ENCODE measurements at places on chromosomes 2 and 18.

DNA sequence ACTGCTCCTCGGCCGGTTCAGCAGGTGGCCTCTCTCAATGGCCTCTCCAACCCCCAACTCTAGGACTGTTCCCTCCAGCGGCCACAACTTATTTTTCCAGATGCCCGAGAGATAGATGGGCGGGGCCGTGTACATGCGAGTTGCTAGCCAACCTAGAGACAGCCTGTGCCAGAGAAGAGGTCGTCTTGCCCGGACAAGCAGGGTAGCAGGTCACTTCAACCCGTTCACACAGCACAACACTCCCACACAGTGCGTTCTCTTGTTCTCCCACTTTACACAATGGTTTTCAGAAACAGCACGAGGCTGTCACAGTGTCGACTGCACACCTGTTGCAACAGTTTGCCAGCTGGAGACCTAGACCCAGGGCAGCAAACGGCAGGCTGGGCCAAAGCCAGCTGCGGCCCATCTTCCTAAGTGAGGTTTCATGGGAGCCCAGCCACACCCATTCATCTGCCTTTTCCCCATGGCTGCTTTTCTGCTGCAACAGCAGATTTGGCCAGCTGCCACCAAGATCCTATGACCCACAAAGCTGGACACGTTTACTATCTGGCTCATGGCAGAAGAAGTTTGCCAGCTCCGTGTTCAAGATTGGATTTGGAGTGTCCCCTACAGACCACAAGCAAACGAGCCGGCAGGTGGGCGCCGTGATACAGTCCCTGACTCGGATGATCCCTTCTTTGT lies 7.3 kb upstream of the PRLH start:
- peak; percentile 68 for DNase-seq

DNA sequence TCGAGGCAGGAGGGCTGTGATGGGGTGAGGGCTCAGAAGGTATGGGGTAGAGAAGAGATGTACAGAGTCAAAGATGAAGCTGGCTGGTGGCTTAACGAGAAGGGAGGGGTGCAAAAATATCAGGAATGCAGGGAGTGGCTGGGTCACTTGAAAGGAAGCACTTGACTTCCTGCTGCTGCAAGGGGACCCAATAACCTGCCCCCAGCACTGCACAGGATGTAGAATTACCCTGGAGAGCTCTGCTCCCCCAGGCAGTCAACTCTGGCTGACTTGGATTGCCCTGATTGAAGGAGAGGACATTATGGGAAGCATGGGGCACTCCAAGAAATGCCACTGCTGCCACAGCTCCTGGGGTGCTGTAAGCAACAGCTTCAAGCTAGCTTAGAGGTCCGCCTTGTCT lies 41.8 kb downstream of the CFAP221 start:
- DNase-seq: no peak

DNA sequence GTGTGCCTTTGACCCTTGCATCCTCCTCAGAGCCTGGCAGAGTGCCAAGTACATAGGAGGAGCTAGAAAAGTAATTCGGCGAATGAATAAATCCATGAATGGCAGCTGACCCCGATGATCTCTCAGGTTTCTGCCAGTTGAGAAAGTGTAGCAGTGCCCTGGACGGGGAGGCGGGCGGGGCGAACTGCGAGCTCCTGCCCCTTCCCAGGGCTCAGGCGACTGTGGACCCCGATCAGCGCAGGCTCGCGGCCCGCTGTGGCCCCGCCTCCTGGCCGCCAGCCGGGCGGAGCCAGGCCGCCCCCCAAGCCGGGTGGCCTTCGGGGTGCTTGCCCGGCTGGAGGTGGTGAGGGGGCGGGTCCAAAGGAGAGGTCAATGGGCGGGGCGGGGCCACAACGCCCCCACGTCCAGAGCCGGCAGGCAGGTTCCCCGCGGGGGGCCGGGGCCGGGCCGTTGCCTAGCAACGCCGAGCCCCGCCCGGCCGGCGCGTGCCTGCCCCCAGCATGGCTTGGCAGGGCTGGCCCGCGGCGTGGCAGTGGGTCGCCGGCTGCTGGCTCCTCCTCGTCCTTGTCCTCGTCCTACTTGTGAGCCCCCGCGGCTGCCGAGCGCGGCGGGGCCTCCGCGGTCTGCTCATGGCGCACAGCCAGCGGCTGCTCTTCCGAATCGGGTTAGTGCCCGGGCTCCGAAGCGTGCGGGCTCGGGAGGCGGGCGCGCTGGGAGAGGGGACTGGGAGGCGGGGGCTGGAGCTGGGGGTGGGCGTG lies 30.6 kb upstream of the TMBIM1 start:
- peak; percentile 72 for DNase-seq

DNA sequence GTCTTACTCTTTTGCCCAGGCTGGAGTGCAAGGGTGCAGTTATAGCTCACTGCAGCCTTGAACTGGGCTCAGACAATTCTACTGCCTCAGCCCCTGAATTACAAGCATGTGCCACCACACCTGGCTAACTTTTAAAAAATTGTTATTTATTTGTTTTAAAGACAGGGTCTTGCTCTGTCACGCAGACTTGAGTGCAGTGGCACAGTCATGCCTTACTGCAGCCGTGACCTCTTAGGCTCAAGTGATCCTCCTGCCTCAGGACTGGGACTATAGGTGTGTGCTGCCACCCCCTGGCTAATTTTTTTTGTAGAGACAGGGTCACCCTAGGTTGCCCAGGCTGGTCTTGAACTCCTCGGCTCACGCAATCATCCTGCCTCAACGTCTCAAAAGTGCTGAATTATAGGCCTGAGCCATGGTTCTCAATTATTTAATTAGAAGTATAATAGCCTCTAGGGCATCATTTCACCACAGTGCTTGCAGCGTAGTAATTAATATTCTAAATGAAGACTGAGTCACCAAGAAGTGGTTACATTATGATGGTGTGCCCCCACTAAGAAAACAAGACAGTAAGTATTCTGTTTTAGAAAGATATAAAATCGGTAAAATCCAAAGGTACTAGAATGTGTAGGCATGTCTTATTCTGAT lies 69.6 kb downstream of the EML4 start:
- DNase-seq: peak; percentile 19

DNA sequence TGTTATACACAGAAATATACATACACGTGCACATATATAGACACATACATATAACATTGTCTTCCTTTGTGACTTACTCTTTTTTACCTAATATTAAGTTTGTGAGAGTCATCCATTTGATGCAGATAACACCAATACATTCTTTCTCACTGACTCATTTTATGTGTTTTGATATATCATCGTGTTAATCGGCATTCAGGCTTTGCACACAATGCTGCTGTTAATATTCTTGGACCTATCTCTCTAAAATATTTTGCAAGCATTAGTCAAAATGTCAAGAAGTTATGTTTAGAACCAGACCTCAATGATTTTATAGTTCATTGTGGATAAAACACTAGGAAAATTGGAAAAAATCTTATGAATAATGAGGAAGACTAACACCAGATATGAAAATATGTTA lies 441.1 kb downstream of the LRATD1 start:
- DNase-seq: no peak

GRCh38 chr2:119028327-119029174 lies 86.6 kb downstream of the MARCO start:
- peak; percentile 56 for DNase-seq

DNA sequence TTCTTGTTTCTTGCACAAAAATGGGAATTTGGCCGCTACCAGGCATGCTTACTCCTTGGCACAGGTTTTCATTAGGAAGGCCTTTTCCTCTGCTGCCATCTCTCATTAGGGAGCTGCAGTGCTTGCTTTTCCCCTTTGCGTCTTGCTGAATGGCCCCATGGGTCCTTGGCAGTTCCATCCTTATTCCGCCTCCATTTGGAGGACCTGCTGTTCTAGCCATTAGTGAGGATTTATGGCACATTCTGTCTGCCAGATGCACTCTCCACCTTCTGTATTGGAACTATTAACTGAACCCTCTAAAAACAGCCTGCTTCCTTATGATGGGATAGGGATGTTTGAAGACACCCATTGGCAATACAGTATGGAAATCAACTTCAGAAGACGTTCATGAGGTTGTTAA lies 103.5 kb upstream of the NOSTRIN start:
- no peak for DNase-seq

GRCh38 chr2:81396417-81397019 lies 1092.0 kb upstream of the LRRTM1 start:
- no peak for DNase-seq

DNA sequence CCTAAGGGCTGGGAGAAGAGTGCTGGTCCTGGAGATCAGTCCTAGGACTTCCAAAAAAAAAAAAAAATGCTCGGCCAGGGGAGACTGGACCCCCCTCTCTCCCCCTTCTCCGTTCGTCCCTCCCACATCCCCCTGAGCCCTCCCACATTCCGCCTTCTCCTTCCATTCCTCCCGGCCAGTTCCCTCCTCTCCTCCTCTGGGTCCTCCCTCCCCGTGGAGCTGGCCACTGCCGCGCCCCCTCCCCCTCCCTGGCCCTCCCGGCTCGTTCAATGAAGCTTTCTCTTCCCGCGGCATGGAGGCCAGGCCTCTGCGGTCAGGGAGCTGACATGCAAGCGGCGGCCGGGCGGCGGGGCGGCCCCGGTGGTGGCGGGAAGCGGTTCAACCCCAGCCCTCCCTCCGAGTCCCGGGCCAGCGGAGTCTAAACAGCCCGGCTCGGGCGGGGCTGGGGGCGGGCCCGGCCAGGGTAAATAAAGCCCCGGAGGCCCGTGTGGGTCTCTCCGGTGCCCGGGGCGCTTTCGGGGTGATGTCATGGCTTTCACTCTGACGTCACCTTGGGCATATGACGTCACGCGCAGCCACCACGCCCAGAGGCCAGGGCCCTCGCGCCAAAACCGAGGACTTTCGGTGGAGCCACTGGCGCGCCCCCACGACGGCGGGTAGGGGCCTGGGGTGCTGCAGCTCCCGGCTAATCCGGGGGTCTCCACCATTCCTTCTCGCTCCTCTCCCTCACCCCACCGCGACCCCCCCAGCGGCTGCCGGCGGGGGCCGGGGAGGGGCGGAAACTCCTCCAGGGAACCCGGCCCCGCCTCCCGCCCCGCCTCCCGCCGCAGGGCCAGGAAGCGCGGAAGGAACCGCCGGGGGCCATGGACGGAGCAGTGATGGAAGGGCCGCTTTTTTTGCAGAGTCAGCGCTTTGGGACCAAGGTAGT lies at the start of the genes DOK1 and LOXL3:
DOK1 (plus strand) TSS at position 829 of the 928 bp plus-strand sequence; CDS start at position 864, 35 bp downstream.
LOXL3 (minus strand) TSS at position 51 of the 928 bp plus-strand sequence. CDS start 1,308 bp downstream, outside the sequence.
- peak; percentile 63 for DNase-seq

- no peak for DNase-seq
Observed at GRCh38 chr2:198595721-198596120, 791.3 kb downstream of the PLCL1 start.

DNA sequence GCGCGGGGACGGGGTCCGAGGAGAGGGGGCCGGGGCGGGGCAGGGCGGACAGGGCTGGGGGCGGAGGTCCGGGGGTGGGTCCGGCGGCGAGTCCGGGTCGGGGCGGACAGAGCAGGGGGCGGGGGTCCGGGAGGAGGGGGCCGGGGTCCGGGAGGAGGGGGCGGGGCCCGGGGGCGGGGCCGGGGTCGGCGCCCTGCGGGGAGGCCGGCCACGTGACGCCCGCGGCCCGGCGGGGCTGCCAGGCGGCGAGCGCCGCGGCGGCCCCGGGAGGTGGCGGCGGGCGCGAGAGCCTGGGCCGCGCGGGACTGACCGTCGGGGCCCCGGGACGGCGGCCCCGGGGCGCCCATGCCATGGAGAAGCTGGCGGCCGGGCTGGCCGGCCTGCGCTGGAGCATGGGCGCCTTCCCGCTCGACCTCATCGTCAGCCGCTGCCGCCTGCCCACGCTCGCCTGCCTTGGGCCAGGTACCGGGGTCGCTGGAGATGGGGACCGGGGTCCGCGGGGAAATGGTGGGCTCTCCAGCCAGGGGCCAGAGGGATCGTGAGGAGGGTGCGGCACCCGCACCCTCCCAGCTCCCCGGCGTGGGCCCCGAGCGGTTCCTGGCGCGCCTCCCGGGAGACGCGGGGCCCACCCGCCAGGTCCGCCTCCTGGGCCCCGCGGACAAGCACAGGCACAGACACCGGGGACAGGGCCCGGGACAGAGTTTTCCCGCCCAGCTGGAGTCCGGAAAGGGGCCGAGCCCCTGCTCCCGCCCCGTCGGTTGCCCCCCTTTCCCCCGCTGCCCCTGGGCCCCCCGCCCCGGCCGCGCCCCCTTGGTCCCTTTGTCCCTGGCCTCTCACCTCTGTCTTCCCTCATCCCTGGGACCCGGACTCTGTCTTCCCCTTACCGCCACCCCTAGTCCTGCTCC lies at the start of gene GAREM2:
GAREM2 (plus strand) TSS at position 218 of the 905 bp plus-strand sequence; CDS start at position 351, 133 bp downstream.
- no peak for DNase-seq

- DNase-seq: no peak
Observed at GRCh38 chr2:232435805-232436204, 20.1 kb upstream of the ALPI start.

- DNase-seq: no peak
Observed at GRCh38 chr2:43454791-43455190, 141.0 kb downstream of the THADA start.

- DNase-seq: no peak
Observed at GRCh38 chr2:58098254-58099095, 51.9 kb downstream of the VRK2 start.

DNA sequence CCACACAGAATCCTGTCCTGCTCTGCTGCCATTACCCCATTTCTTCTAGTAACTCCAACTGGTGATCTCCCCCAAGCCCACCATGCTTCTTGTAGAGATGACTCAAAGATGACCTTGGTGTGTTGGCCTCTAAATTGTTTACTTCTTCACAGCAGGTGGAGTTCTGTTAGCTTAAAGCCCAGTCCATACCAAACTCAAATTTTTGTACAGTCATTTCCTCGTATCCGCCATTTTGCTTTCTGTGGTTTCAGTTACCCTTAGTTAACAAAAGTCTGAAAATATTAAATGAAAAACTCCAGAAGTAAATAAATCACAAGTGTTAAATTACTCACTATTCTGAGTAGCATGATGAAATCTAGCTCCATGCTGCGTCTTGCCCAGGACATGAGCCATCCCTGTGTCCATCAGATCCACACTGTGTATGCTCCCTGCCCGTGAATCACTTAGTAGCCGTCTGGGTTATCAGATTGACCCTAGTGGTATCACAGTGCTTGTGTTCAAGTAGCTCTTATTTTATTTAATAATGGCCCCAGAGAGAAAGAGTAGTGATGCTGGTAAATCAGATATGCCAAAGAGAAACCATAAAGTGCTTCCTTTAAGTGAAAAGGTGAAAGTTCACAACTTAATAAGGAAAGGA lies 133.3 kb upstream of the NOL4 start:
- DNase-seq: no peak

DNA sequence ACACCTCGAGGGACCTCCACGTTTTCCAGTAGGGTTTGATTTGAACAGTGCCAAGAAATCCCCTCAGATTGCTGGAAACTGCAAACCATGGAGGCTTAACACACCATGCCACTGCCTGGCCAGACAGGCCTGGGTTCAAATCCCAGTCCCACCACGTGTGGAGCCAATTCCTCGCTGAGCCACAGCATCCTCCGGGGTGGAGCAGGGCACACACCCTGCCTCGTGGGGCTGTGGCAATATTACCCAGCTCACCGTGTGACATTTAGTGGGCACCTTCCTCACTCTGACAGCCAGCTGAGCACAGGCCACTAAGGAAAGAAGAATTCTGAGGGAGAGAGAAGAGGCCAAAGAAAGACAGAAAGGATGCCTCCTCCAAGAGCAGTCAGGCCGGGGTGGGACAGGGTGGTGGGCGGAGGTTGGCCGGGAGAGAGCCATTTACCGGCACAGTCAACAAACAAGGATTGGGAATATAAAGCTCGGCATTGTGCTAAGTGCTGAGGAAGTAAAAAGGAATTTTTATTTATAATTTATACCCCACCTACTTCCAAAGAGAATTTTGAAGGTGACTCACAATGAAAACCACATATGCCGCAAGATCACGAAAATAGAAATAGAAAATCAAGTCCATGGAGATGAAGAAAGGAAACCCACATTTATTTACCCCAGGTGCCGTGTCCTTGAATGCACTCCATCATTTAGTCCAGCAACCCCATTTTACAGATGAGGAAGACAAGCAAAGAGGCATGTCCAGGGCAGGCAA lies 111.5 kb downstream of the MCFD2 start:
- no peak for DNase-seq
